Pons (tissue), 1 donor: ENCODE measurements at places on chromosomes 1 and 21.

DNA sequence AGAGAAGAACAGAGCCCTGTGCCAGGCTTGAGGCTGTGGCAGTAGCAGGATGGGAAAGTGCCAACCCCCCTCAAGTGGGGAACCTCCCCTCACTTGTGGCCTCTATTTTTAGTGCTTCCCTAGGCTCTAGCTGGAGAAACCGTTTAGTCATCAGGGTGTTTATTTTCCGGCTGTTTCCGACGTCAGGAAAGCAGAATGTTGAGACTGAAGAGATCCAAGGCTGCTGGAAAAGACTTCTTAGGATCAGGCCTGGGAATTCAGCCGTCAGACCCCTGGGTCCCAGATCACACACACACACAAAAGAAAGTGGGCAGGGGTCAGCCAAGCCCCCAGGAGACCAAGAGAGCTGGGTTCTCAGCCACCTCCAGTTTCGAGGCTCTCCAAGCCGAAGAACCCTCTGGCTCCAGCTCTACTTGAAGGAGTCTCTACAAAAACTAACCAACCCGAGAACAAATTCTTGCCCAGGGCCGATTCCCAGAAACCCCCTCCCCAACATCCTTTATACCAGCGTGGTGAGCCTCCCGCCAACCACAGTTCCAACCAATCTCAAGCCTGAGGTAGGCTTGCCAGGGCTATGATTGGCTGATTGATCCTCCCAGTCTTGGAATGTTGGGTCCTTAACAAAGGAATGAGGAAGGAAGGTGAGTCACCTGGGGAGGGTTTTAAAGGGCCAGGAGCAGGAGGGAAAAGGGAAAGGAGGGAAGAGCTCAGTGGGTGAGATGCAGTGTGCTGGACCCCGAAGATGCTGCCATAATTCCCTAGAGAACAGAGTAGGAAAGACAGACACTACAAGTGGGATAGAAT, 2.5 kb upstream of the MEF2D start:
- peak; percentile 83 for DNase-seq

DNA sequence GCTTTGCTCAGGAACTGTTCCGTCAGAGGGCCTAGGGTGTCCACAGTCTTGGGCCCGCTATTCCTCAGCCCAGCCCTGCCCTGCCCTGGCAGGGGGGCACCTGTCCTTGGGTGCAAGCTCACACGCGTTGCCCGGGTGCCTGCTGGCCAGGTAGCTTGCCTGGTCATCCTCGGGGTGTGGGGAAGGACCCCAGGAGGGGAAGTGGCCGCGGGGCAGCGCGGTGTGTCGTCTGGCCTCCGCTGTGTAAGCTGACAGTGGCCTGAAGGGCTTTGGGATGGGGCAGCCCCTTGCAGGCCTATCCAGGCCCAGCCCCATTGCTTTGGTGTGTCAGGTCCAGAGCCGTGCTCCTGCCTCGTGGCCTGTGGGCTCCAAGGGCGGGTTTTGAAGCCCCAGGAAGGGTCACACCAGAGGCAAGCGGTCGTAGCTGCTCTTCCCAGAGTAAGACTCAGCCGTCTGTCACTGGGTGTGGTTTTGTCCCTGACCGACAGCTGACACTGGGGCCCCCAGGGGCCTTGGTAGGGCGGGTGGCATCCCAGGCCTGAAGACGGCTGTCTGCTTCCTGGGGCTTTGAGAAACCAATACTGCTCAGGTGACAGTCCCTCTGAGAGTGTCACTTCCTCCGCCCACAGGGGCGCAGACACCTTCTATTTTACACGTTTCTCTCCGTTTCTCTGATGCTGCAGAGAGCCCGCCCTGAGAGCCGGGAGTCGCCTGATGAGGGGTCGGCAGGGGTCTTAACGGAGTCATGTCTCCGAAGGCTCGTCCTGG, 72.1 kb downstream of the SKI start:
- DNase-seq = no peak

DNA sequence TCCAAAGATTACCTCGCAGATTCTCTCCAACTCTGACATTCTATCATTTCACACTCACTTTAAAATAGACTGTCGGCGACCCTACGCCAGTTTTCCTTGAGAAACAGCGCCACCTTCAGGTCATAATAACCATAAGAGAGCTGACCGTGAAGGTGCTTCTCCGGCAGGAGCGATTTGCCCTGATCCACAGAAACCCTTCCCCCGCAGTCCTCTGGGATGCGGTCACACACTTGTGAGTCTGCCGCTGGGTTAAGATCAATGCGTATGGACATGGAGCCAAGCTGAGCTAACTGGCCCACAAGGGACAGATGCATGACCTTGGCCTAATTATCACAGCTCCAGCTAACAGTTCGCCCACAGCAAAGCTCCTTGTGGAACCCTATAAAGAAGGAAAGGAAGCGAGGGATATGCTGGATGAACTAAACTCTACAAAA, 32.8 kb upstream of the IFNAR2 start:
- DNase-seq = peak; percentile 86

DNA sequence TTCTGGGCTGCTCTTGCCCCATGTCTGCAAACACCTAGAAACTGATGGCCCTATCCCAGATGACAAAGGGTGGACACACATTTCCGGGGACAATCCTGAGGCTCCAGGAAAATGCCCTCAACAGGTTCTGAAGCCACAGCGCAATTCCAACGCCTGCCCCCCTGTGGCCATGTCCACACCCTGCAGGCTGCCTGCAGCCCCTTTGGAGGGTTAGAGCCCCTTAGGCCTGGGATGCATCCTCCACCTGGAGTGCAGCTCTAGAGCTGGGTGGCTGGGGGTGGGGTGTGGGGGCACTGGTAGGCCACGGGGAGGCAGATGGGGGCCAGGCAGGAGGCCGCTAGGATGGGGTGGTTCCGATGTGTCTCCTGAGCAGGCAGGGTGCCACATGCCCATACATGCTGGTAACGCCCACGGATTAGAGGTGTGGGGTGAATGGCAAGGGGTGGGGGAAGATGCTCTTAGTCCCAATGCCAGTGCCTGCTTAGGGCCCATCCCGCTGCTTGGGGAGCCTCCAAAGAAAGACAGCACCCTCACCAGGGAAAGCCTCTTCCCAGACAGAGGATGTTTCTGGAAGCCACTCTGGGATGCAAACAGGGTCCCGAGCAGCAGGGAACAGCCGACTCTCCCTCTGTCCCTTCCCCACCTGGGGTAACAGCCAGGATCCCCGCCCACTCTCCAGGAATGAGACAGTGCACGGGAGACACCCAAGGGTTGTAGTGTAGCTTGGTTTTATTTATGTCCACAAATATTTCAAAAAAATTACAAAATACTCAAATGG, 34.0 kb downstream of the SLC45A1 start:
- DNase-seq = no peak

GRCh38 chr1:117679299-117679698, 73.5 kb downstream of the TENT5C start:
- DNase-seq = no peak

GRCh38 chr21:38330666-38331065, 73.9 kb downstream of the KCNJ15 start:
- no peak for DNase-seq

DNA sequence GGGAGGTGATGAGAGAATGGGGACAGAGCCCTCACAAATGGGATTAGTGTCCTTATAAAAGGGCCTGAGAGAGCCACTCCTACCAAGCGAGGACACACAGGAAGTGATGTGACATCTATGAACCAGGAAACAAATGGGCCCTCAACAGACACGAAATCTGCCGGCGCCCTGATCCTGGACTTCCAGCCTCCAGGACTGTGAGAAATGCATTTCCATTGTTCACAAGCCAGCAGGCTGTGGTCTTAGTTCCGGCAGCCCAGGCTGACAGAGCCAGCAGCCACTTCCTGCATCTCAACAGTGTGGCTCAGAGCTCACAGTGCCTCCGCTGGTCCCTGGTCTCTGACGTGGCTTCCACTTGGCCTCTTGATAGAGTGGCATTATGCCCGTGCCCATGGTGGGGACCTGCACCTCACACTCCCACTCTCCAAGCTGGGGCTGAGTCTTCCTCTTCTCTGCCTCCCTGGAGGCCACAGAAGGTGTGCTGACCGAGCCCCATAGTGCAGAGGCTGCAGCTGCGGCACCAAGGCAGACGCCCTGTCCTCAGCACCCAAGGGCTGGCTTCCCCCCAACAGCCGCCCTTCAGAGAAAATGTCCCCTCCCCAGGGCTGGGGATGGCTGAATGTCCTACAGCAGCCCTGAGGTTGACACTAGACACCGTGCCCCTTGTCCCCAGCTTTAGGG, 44.9 kb downstream of the ACOT7 start:
- DNase-seq = no peak

DNA sequence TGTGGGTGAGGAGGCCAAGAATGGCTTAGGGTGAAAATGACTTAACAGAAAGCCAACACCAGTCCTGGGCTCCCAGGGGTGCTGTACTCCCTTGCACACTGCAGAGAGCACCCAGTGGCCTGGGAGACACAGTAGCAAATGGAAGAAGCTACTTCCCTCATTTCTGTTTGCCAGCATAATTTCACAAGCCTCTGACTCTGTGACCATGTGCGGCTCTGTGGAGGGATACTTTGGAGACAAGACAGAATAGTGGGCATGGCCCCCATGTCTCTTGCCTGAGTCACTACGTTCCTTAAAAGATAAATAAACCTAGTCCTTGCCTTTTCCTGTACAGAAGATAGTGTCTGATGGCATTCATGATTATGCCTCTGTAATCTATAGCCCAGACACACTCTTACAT, 38.1 kb downstream of the TRIM62 start:
- DNase-seq = no peak

DNA sequence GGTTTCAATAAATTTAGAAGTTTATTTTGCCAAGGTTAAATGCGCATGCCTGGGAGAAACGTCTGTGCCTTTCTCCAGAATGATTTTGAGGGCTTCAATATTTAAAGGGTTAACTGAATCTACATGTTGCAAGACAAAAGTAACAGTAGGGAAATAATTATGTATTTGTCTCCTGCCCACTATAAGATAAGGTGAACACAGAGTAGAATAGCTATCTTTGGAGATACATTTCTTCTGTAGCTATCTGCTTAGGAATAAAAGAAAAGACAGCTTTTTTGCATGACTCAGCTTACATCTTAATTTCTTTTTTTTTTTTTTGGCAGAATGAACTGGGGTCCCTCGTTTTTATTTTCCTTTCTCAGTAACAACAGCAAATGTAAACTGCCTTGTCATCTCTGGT, 1351.6 kb downstream of the AMY1C start:
- DNase-seq = no peak

DNA sequence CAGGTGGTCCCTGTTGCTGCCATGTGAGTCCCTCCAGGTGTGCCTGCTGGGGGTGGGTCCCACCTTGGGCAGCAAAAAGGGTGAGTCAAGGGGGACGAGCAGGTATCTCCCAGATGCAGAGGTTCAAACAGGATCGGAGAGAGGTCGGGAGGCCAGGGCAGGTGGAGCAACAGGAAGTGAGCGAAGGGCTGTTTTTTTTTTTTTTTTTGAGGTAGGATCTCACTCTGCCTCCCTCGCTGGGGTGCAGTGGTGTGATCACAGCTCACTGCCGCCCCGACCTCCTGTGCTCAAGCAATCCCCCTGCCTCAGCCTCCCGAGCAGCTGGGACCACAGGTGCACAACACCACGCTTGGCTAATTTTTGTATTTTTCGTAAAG, 39.4 kb downstream of the SLC2A7 start:
- no peak for DNase-seq

GRCh38 chr21:45470773-45471524, 66.0 kb downstream of the COL18A1 start:
- DNase-seq = no peak

- DNase-seq = peak; percentile 83
Observed at GRCh38 chr1:56576880-56577405, 2.4 kb downstream of the PLPP3 start.

DNA sequence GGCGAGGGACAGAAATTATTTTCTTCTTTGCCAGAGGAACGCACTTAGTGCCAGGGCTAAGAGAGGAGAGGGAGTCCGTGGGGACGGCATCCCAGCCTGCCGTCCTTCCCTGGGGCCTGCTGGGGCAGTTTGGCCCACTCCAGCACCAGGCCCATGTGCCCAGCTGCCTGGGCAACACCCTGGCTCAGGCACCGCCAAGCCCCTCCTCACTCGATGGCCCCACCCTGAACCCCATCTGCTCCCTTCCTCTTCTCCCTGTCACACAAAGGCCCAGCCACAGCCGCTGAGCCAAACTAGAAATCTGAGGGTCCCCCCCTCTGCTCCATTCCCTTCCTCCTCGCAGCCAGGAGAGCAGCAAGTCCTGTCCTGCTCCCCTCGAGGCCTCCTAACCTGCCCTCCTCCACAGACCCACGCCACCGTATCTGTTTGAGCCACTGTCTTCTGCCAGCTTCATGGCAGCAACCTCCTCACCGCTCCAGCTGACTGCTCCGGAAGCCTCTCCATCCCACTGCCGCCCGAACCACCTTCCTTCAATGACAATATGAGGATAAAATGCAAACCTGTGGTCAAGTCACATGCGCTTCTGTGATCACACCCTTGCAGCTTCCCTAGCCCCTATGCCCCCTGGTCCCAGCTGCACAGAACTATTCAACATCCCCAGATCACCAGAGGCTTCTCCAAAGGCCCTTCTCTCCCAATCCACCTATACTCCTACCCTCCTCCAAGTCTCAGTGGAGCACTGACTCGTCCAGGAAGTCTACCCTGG, 8.4 kb upstream of the TNNI1 start:
- DNase-seq = no peak

- no peak for DNase-seq
Observed at GRCh38 chr1:119556423-119556822, 49.4 kb downstream of the HSD3B1 start.

GRCh38 chr21:33011462-33011861, 14.3 kb upstream of the OLIG2 start:
- no peak for DNase-seq

DNA sequence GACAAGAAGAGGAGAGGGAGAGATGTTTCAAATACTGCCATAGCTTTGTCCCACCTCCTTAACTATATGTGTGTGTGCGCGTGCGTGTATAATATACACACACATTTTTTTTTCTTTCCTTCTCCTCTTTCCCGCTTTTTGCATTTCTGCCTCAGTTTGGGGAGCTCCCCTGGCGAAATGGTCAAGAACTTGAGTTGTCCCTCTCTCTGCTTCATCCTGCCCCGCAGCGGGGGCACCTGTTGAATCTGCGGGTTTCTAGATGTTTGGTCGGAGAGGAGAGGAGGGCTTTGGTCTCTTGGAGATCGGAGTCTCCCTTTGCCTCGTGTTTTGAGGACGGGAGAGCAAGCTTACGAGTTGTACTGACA, 504 bp downstream of the SCCPDH start:
- peak; percentile 67 for DNase-seq
